Astrocyte (in vitro differentiated cells and primary cell): ENCODE measurements at places on chromosomes 3 and 15. TPM values are rescaled to one million over a fixed set of nuclear protein-coding genes. Genes with fewer than 3 reads are reported as not detected.

Gene FRG2C
- not detected in 2 replicates for total RNA-seq

Gene LARP6
- total RNA-seq, result 61.5 and 75.2 TPM in 2 replicates

DNA sequence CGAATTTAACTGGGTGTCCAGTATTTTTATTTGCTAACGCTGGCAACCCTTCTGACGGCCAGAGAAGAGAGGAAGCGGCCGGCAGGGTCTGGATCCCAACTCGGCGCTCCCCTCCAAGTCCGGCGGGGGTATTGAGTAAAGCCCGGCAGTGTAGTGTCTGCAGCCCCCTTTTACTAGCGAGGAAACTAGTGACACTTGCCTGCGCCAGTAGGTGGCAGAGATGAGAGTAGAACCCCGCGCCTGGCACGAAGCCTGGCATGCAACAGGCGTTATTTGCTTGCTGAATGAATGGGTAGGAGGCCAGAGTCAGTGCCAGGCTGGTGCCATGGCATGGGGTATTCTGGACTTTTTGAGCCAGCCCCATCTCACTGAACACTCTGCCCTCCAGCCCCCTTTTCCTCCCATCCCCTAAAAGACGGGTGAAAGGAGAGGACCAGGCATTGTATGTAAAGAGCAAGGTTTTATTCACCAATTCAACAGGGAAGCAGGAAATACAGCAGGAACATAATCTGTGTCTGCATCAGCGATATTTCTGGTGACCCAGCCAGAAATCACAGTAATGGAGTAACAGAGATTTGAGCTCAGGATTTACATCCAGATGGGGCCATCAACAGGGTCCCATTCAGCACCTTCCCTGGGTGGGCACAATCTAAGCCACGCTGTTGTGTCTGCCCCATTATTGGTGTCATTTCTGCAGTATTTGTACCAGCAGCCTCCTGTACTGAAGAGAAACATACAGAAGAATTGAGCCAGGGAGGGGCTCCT, 788 bp upstream of the WDR73 start:
- DNase-seq, result peak; percentile 62

DNA sequence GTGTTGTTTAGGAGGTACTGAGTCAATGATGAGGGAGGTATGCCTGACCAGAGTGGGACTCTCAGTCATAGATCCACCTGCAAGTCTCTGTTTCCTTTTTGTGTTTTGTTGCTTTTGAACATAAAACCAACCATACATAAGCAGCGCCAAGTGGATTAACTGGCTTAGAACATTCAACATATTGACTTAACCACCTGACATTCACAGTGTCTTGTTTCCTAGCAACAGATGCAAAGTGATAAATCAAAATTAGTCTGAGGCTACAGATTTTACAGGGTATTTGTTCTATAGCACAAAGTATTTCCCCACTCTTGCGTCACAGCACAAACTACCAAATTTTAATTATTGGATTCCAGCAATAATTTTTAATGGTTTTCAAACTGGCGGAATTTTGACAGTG, 283.8 kb downstream of the BBX start:
- no peak for DNase-seq

- peak; percentile 63 for DNase-seq
Observed at GRCh38 chr3:190155752-190156151, 35.1 kb upstream of the P3H2 start.

- no peak for DNase-seq
Observed at GRCh38 chr3:69145688-69146087, 23.3 kb upstream of the LMOD3 start.

DNA sequence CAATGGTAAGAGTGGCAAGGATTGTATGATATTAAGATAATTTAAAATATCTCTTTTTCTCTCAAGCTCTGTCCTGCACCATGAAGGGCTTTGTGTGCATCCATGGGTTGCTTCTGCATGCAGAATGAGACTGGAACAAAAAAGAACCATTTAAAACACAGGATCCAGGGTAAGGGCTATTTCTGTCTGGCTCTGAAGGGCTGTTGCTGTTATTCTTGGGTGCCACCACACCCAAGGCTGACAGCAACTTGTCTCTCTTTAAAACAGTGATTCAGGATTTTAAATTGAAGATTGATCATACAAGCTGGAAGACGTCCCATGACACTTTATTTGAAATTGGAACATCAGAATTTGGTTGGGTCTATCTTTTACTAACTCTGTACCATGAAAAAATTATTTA, 268.8 kb upstream of the CNTN3 start:
- no peak for DNase-seq

DNA sequence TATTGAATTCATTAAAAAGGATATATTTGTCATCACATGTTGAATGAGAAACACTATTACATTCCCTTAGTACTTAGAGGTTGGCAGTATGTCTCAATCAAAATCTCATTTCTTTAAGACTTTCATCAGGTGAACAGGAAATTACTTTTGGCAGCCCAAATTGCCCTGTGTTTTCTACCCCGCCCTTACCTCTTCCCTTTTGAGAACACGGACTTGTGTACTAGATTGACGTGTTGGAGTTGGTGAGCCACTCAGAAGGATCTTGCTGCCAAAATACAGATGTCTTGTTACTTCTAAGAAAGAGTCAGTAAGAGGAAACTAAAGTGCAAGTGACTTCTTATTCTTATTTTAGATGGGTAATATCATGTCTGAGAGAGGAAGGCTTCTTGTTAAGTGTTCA, 386.9 kb downstream of the FEZF2 start:
- DNase-seq, result no peak
